NCI-H2081 treated with DMSO at 0.1 percent for 48 hours (cell line): ENCODE measurements at places on chromosomes 12 and 14.

DNA sequence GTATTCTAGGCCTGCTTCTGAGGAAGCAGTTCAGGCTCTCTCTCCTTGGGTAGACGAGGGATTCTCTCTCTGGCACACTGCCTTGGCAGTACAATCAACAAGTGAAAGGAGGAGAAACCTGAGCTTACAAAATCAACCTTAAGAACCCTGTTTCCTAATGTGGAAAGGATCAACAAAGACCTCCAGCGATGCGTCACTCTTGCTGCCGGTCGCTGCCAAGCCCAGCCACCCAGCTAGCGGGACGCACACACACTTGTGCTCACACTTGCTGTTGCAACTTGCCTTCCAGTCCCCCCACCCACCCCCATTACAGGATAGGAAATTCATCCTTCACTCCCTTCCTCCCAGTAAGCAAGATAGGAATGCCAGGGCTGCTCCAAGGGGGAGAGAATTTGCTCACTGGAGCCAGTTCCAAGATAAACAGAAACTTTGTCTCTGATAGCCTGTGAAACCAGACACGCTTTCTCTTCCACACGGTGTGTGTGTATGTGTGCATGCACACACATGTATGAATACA is 144.3 kb downstream of the BCL11B start:
- no peak for DNase-seq

- no peak for DNase-seq
These were observed 187.4 kb downstream of the C12orf42 start for GRCh38 chr12:103308396-103308795.

DNA sequence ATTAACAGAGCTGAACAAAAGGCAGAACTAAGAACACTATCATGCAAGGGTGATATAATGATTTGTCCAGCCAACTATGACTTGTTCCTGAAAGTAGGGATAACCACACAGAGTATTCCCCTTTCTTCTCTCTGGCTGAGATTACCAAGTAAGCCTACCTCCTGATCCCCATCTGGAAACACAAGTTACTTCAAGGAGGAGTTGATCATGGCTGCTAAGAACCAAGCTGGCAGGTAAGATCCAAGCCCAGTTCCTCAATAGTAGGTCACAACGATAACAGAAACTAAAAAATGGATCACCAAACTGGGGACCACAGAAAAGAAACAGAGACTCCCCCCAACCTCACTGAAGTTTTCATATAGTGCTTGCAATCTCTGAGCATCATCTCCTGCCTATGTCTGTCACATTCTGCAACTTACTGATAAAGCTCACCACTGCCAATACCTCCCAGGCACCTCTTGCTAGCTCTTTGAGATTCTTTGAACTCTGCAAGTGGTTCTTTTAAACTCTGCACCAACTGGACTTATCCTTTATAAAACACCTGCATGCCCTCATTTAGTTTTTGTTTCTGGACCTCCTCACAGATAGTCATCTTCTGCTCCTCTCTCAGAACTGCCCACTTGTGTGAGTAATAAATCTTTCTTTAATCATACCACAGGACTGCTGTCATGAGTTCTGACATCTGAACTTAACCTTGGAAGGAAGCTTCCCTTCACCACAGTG is 76.6 kb downstream of the LRP6 start:
- DNase-seq: no peak

DNA sequence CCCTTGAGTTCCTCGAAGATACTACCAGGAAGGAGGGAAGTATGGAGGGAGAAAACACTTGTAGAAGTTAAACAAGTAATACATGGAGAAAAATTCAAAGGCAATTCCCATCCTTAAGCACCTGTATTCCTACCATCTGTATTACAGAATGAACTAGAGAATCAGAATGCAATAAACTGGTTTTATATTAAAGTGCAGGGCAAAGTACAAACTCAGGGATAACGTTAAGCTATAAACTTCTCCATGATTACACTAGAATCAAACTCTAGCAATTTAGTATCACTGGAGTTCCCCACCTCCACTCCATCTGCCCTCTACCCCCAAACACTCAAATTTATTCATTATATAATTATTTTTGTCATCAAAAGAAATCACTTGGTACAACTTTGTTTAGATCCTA is 13.1 kb downstream of the PAWR start:
- DNase-seq: no peak

GRCh38 chr12:66627270-66627987 is 51.4 kb downstream of the GRIP1 start:
- DNase-seq: no peak

- DNase-seq: no peak
These were observed 5.0 kb upstream of the RAB21 start for GRCh38 chr12:71749666-71750065.

DNA sequence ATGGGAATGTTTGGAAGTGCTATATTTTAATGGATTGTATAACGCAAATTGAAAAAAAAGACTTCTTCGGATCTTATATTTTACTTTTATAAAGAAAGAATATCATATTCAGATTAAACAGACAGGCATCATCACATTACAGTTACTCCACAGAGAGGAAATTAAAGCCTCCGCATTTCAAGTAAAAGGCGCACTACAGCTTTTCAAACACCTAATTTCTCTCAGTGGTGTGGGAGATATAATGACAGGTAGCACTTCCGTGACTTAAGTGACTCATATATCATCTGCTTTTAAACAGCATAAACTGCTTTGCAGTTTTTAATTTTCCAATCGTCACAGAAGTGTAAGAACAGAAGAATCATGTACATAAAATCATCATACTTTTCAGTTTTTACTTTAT is 751.4 kb downstream of the FSCB start:
- DNase-seq: no peak

GRCh38 chr12:124513297-124513867 is 54.0 kb downstream of the NCOR2 start:
- no peak for DNase-seq

DNA sequence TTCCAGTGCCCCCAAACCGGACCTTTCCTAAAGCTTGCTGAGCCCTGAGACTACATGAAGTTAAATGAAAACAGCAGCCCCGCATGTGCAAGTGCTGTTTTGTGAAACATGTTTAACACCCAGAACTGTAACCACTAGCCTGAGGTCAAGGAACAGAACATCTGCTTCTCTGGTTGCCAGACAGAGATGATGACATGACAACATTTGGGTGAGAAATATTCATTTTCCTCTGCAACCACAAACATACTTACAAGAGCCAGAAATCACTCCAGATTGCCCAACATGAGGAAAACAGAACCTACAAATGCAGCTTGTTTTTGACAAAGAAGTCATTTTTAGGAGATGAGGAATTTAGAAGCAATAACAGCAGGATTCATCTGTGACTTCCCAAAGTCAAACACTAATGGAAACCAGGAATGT is 110.4 kb downstream of the BCAT1 start:
- DNase-seq: no peak

DNA sequence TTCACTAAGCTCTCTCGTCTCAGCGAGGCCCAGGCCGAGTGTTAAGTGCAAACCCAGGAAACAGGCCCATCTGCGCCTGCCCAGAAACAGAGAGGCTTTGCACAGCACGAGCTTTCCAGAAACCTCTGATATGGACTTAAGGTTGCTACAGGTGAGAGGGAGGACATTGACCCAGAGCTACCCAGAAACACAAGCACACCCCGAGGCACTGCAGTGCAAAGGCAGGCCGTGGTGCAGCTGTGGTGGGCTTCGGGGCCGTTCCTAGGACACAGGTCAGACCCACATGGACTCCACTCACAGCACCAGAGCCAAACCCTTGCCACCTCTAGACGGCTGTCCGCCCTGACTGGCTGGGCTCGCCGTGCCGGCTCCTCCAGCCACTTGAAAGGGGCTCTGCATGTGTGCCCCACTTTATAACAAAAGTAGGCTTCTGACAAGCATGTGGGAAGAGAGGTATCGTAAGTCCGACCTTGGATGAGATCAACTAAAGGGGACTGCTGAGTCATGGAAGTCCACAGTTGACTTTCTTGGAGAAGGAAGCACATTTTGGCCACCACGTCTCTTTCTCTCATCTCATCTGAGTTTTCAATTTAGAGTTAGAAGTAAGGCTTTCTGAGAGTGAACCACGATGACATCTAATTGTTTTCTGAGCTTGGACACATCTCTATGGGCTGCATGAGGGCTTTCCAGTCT is 38.2 kb downstream of the CACNA2D4 start:
- no peak for DNase-seq

DNA sequence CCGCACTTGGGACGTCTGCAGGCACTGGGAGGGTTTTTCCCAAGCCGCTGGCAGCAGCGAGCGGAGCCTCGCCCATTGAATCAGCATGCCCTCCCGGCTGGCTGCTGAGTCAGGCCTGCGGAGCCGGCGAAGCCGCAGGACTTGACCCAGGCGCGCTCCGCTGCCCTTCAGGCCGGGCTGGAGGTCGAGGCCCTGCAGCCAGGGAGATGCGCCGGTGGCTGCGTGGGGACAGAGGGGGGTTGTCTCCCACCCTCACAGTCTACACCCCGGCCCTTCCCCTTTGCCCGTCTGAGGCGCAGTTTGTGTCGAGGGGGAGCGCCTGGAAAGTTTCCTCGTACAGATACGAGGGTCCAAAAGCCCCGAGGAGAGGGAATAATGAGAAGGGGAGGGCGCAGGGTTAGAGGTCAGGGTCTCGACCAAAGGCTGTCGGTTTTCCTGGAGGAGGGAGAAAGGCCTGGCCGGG is 759 bp upstream of the KLC1 start:
- DNase-seq: no peak

GRCh38 chr12:131636266-131636665 is 74.6 kb upstream of the SFSWAP start:
- DNase-seq: no peak

DNA sequence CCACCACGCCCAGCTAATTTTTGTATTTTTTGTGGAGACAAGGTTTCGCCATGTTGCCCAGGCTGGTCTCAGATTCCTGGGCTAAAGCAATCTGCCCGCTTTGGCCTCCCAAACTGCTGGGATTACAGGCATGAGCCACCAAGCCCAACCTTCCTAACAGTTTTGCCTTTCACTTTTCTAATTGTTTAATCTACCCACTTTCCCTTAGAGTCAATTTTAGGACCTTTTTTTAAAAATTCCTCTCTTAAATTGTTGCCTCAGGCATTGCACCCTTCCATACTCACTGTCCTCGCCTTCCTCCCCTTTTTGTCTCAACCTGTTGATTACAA is 11.5 kb downstream of the ZFHX2 start:
- DNase-seq: no peak

DNA sequence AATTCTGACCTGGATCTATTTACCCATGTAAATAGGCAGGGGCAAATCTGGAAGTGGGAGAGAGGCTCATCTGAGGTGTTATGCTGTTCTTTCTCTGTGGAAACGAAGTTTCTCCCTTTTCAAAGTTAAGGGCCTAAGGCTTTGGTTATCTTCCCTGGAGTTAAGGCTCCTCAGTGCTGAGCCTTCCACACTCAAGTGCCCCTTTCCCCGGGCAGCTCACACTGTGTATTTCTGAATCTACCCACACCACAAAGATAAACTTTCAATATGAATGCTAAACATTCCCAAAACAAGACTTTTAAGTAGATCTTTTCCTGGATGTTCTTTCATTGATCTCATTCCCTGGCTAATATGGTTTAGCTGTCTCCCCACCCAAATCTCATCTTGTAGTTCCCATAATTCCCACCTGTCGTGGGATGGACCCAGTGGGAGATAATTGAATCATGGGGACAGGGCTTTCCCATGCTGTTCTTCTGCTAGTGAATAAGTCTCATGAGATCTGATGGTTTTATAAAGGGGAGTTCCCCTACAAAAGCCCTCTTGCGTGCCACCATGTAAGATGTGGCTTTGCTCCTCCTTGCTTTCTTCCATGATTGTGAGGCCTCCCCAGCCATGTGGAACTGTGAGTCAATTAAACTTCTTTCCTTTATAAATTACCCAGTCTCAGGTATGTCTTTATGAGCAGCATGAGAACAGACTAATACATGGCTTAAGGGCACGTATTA is 251.1 kb downstream of the NAV3 start:
- no peak for DNase-seq

GRCh38 chr14:22781301-22781991 is 15.0 kb downstream of the OXA1L start:
- DNase-seq: no peak

DNA sequence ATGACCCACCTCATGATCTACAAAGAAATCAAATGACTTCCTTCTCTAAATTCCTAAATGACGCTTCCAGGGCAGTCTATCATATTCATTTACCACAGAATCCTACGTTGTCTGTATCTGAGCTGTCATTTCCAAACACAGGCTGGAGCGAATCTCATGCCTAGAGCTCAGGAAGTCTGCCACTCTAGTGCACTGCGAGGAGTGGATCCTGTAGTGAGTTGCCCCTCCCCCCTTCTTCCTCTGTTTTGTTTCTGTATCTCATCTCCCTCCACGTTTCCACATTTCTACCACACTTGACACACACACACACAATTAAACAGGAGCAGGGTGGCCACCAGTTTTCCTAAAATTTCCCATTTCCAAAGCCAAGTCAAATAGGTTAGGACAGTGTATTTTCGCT is 415.4 kb upstream of the PRICKLE1 start:
- DNase-seq: no peak

DNA sequence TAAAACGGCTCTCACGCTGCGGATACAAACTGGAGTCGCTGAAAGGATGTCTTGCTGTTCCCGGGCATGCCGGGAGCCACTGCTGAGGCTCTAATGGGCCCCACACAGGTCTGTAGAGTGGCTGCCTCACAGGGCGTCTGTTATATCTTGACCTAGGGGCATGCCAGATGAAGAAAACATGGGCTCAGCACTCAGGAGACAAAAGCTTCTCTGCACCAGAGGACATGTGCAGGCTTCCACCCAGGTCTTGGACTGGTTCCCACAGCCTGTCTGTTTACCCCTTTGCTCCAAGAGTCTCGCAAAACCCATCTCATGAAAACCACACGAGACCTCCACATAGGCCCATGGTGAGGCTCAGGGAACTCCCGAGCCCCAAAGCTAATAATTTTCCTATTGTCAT is 134.2 kb downstream of the RPS29 start:
- DNase-seq: no peak

DNA sequence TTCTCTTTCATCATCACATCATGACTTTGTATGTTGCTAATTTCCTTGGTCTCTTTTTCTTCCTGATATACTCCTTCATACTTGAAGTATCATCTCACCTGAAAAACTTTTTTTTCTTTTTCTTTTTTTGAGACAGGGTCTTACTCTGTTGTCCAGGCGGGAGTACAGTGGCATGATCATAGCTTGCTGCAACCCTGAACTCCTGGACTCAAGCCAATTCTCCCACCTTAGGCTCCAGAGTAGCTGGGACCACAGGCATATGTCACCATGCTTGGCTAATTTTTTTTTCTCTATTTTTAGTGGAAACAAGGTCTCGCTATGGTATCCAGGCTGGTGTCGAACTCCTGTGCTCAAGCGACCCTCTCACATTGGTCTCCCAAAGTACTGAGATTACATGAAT is 107.6 kb downstream of the RALGAPA1 start:
- no peak for DNase-seq

GRCh38 chr12:103495469-103496456 is at the start of gene C12orf42:
TSS of gene C12orf42 (minus strand) at chr12:103495968. CDS start at chr12:103478426, 17,542 bp downstream.
- DNase-seq: peak; percentile 47

DNA sequence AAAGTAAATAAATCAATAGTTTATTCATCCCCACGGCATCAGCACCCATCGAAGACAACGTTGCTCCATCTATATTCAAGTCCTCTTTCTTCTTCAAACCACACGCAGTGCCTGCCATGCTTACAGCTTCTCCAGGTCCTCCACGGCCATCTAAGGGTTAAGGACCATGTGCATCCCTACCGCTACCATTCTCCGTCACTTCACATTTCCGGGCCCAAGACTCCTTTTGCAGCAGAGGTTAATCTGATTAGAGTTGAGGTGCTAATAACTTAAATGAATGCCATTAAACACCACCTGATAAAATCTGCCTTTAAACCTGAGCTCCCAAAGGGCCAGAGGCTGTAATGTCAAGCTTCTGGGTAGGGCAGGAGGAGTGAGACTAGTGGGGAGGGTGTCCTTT is 79.7 kb upstream of the CCND2 start:
- no peak for DNase-seq

- peak; percentile 8 for DNase-seq
These were observed 26.3 kb upstream of the AMIGO2 start for GRCh38 chr12:47105914-47106674.
